Fibroblast of skin of scalp (primary cell): ENCODE measurements at places on chromosomes 5 and 9.

GRCh38 chr9:129316281-129317030, 138.4 kb upstream of the IER5L start:
- DNase-seq, result no peak

DNA sequence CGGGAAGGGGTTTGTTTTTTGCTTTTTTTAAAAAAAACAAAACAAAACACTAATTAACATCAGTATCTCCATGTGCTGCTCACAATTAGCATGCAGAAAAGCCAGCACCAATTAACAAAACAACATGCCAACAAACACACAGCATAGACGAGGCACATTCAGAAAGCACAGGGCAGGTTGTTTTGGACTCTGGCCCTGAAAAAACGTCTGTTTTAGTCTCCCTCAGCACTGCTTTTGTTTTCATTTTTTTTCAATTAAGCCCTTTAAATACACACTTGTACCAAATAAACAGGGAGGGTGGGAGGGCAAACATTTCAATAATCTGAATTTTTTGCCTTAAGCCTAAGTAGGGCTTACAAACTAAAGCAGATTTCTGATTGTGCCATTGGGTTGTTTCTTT, 309.6 kb downstream of the DTWD2 start:
- no peak for DNase-seq

GRCh38 chr5:14678773-14679334, 14.3 kb downstream of the OTULIN start:
- no peak for DNase-seq

DNA sequence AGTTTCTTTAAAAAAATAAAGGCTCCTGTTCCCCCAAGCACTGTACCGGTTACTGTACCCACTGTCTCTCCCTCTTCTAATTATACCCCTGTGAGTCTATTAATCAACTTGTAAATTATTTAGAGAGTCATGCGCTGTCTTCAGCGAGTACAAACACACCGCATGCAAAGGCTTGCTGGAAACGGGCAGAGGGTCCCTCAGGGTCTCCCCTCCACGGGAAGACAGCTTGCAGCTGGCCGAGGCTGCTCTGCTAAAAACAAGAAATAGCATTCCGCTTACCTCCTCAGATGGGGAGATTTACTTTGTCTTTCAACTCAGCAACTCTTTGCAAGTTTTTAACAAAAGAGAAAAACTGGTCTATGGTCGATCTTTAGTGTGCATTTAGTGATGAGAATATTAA, 71.8 kb downstream of the AK8 start:
- no peak for DNase-seq

GRCh38 chr5:134460551-134460950, 48.9 kb upstream of the CDKN2AIPNL start:
- no peak for DNase-seq

GRCh38 chr9:94993160-94993820, 266.8 kb downstream of the AOPEP start:
- peak; percentile 51 for DNase-seq

- no peak for DNase-seq
These were observed 88.9 kb upstream of the TRPM3 start for GRCh38 chr9:71210326-71210725.

- peak; percentile 60 for DNase-seq
These were observed 294.4 kb downstream of the SEMA5A start for GRCh38 chr5:9251379-9251980.

DNA sequence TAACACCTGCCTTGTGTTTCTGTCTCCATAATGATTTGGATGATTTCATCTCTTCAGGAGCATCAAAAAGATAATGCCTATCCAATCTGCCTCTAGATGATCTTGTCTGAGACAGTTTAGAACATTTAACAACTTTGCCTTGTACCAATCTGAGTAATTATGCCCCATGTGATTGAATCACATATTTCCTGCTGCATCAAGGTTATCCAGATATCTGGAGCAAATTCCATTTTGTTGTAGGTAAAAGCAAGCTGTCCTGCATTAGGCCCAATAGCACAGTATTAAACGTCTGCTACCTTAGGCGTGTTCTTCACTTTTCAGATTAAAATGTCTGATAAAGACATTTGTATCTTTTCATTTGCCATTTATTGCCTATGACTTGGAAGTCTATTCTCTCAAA, 54.1 kb upstream of the MARCHF11 start:
- DNase-seq, result no peak

GRCh38 chr5:133474851-133475590, 137.3 kb downstream of the FSTL4 start:
- DNase-seq, result no peak

GRCh38 chr5:124662181-124662781, 84.2 kb downstream of the ZNF608 start:
- DNase-seq, result no peak

- peak; percentile 16 for DNase-seq
These were observed 46.4 kb upstream of the PLIN2 start for GRCh38 chr9:19173598-19174125.

DNA sequence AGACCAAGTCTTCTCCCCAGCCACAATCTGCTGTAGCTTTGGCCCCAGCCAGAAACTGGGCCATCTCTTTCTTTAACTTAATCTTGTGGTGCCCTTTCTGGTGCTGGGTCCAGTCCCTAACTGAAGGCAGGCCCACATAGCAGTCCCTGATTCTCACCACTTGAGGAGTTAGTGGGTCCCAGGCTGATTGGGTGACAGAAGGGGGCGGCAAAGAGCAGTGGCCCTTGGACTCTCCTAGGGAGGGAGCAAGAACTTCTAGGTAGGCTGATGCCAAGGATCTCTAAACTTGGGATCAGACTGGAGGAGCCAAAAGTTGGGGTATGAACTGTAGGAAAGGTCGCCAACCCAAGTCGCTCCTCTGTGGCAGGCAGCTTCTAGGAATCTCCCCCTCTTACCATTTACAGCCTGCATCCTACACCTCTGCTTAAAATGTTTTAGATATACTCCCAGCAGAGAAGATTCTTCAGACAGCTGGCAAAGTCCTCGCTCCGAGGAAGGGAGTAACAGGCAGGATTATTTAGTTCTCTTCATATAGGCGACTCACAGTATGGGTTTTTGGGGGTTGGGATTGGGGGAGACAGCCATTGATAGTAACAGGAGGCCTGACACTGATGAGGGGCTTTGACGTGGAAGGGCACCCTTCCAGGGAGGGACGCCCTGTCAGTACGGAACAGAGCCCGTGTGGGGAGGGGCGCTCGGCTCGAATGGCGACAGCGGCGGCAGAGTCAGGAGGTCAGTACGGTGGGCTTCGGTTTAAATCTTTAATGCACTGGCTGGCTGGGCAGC, 2.0 kb upstream of the CCL27 start:
- peak; percentile 77 for DNase-seq

DNA sequence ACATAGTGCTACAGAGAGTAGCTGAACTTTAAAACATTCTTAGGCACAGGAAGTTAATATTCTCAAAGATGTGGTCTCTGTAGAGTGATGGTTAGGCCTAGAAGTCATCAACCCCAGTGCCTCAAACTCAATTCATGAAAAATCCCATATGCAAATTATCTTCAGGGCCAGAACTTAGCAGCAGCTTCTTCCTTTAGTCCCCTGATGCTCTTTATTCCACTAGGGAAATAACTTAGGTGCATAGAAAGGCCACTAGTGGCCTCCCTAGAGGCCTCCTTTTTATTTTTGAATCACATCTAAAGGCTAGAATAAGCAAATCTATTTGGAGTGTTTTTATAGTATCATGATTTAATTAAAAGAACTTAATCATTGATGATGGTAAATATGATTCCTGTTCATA, 88.3 kb downstream of the GIN1 start:
- no peak for DNase-seq

GRCh38 chr5:43171451-43171850, 20.6 kb upstream of the NIM1K start:
- no peak for DNase-seq

- DNase-seq, result no peak
These were observed 7.0 kb upstream of the SCGB3A1 start for GRCh38 chr5:180598316-180598701.

GRCh38 chr5:81909677-81910076, 62.1 kb upstream of the ATG10 start:
- no peak for DNase-seq

DNA sequence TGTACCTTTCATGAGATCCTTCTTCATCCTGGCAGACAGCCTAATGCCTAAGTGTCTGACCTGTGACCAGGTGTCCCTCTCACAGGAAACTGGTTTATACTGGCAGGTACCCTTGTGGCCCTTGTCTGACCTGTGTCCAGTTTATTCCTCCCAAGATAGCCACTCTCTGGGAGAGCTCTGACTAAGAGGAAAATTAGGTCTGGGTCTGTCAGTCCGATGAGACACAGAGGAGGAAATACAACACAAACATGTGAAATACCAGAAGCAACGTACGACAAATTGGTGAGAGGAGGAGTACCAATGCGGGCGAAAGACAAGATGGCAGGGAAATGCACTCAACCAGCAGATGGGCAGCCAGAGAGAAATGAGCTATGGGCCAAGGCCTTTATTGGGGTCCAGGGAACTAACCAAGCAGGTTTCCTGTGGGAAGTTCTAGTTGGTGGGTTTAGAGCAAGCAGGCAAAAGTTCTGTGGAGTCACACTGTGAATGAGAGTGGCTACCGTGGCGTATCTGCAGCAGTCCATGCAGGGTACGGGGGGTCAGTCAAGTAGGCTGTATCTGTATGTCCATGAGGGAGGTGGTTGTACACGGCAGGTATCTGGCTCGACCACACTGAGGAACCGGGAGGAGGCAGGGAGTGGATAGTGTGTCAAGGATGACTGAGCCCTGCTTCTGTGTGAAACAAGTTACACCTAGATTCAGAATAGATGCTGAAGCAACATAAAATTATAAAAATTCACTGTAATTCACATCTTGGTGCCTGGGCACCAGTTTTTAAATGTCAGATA, 109.0 kb downstream of the MLLT3 start:
- DNase-seq, result no peak

GRCh38 chr9:26559506-26559905, 333.1 kb downstream of the CAAP1 start:
- no peak for DNase-seq

DNA sequence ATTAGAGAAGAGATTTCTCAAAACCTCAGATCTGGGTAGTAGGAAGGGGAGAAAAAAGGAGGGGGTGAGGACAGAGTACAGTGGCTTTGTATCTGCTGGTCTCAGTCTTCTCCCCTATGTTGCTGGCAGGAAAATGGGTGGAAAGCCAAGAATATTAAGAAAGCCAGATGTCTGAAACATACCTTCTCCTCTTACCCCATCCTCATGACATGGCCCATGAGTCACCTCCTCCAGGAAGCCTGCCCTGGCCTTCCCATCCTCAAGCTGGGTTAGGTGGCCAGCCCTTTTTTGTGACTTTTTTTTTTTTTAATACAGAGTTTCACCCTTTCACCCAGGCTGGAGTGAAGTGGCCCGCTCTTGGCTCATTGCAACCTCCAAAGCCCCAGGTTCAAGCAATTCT, 61.8 kb downstream of the ABCA1 start:
- peak; percentile 43 for DNase-seq

GRCh38 chr9:122084026-122084675, 9.0 kb downstream of the TTLL11 start:
- no peak for DNase-seq

DNA sequence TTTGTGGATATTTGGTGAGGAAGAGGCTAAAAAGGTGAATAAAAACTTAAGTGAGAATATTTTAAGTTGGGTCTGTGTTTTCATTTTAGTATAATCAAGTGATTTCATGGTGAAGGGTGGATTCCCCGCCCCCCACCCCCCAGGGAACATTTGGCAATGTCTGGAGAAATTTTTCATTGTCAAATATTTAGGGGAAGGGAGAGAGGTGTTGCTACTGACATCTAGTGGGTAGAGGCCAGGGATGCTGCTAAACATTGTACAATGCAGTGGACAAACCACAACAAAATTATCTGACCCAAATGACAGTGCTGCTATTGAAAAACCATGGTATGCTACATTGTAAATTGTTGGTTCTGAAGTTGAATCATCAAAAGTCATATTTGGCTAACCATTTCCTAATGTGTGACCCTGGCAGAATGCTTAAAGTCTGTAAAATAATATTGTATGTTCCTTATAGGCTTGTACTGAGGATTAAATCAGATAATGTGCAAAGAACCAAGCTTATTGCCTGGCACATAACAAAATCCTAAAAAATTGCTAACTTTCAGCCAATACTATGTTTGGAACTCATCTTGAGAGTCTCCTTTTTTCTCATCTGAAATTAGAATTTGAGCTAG, 5.6 kb downstream of the C5orf24 start:
- DNase-seq, result peak; percentile 74

- no peak for DNase-seq
These were observed 25.6 kb upstream of the SUSD1 start for GRCh38 chr9:112200711-112201110.

GRCh38 chr9:37215830-37216229, 95.5 kb downstream of the ZCCHC7 start:
- DNase-seq, result peak; percentile 19

GRCh38 chr5:143374496-143375217, 28.8 kb downstream of the NR3C1 start:
- DNase-seq, result no peak

DNA sequence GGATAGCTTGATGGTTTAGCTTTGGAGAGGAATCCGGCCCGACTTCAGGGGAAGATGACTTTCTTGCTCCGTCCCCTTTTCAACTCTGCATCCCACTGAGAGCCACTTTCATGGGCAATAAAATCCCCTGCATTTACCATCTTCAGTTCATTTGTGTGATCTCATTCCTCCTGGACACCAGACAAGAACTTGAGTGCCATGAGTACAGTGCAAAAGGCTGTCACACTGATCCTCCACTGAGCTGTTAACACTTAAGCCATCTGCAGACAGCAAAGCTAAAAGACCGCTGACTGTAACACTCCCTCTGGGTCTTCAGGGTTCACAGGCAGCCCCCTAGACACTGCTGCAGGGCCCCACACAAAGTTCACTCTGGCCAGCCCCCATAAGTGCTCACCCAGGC, 48.3 kb upstream of the TCERG1 start:
- no peak for DNase-seq

DNA sequence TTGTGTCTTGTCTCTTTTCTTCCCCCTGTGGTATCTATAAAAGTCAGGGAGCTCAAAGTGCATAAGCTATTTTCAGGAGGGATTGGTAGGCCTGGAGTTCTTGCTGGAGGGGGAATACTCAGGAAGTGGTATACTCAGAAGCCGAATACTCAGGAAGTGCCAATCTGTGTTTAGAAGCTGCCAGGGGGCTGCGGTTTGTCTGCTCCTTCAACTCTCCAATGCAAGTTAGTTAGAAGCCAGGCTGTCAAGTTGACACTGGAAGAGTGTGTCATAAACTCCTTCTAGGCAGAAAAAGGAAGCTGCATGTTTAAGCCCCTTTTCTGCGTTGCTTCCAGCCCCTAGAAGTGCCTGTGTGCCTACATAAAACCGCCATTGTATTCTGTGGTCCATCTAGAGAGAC, 366.5 kb downstream of the TAF11L14 start:
- DNase-seq, result no peak

GRCh38 chr5:1665803-1666202, 133.8 kb downstream of the MRPL36 start:
- no peak for DNase-seq
